ENCODE measurements at places on chromosomes 4 and X.

DNA sequence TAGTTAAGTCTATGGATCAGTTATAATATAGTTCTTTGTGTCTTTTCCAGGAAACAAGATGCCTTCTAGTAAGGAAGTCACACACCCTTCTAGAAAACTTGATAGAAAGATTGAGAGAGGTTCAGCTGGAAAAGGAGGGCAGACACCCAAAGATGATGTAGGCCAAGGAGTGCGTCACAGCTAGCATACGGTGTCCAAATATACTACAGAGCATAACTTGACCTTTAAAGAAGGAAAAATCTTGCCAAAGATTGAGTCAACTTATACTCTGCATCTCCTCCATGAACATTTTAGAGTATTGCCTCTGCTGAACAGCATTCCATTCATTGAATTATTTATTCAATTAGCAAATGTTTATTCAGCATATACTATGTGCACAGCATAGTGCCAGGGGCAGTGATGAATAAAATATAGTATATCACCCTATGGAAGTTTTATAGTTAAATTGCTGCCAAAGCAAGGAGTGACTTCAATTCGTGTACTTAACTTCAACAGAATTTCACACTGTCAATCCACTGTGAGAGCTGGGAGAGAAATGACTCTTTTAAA is 51.9 kb upstream of the SLC6A14 start:
- DNase-seq, result no peak

- DNase-seq, result no peak
Measured at GRCh38 chrX:133549295-133549933, 134.1 kb upstream of the GPC4 start.

- DNase-seq, result peak; percentile 59
Measured at GRCh38 chr4:84750260-84750959, 167.5 kb downstream of the CDS1 start.

GRCh38 chr4:86999136-86999643 is 64.4 kb downstream of the AFF1 start:
- no peak for DNase-seq

DNA sequence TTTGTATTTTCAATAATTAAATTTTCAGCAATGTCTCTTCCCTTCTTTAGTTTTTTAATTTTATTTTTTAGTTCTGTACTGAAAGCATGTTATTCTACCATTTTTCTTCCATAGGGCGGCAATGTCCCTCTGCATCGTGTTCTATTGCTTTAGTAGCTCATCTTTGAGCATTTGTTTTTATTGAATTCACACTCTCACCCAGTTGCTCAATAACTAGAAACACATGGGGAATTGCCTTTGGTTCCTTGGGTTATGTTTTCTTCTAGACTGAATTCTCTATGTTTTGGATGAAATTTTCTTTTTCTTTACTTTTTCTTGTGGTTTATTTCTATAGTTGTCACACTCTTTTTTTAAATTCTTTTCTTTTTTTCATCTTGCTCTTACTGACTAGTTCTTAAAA is 233.8 kb upstream of the LDB2 start:
- no peak for DNase-seq

- no peak for DNase-seq
Measured at GRCh38 chr4:141058591-141059512, 74.4 kb downstream of the RNF150 start.

- peak; percentile 82 for DNase-seq
Measured at GRCh38 chr4:153222707-153223426, 18.6 kb downstream of the TRIM2 start.

DNA sequence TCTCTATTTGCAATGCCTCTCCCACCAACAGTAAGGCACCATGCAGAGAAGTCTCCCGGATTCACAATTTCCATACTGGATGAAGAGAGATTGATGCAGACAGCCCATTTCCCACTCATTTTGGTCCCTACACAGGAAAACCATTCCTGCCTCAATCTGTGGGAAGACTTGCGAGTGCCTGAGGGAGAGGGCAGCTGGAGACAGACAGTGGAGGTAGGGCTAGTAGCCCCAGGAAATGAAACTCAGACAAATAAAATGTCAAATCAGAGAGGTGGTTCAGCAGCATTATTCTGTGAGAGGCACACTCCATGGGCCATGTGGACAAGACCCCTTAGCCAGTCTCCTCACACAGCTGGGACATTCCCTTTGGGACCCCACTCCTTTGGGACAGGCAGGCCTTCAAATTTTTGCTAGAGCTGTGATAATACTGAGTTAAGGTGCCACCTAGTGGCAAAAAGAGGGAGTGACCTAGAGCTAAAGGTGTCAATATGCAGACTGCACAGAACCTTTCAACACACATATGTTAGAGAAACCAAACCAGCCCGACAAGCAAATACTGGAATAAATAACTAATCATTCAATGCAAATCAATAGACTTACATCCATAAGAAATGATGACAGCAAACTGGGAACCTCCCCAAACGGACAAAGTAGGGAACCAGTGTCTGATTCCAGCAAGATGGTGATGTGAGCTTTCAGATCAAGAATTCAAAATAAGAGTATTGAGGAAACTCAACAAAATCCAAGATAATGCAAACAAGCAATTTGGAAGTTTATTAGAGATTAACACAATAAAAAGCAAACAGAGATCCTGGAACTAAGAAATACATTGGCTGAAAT is 1865.3 kb upstream of the AGA start:
- peak; percentile 48 for DNase-seq

DNA sequence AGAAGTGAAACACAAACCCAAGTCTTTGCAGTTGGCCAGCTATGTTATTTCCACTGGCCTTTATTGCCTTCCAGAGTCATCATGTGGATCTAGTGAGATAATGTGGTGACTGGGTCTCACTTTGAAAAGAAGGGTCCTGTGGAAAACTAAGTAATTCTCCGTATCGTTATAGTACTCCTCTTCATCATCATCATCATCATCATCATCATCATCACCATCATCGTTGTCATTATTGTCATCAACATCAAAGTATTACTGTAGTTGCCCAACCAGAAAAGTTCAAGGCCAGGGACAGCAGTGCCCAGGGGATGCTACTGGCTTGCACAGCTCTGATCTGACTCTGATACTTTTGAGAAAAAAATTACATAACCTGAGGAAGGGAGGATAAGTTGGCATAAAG is 295.6 kb upstream of the F9 start:
- no peak for DNase-seq

GRCh38 chr4:82691431-82691830 is 107.2 kb downstream of the SCD5 start:
- no peak for DNase-seq

DNA sequence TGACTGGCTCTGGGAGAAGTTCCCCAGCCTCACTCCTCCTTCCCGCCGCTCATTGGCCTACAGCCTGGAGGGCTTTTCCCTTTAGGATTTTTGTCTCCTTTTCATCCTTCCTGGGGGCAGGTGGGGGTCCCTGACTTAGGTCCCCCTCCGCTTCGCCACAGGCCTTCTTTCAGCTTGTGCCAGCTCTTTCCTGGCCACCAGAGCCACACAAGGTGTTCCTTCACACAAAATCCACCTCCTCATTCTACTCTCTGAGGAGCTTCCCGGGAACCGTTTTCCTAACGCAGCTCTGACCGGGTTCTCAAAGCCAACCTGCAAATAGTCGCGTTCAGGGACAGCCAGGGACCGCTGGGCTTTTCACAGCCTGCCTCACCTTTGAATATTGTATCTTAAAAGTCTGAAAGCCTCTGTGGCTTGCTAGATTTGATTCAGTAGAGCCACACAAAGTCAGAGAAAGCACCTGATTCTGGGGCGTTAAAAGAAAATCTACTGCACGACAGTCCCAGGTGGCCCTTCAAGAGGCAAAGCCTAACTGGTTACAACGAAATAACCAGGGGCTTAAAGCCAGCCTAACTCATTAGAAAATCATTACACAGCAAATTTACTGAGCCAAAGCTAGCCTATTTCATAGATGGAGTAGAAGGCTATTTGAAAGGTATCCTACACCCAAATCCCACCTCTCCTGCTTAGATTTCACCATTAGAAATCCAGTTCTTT is 731 bp upstream of the GPC3 start:
- DNase-seq, result no peak

- DNase-seq, result no peak
Measured at GRCh38 chr4:62199291-62199810, 999.2 kb downstream of the ADGRL3 start.

DNA sequence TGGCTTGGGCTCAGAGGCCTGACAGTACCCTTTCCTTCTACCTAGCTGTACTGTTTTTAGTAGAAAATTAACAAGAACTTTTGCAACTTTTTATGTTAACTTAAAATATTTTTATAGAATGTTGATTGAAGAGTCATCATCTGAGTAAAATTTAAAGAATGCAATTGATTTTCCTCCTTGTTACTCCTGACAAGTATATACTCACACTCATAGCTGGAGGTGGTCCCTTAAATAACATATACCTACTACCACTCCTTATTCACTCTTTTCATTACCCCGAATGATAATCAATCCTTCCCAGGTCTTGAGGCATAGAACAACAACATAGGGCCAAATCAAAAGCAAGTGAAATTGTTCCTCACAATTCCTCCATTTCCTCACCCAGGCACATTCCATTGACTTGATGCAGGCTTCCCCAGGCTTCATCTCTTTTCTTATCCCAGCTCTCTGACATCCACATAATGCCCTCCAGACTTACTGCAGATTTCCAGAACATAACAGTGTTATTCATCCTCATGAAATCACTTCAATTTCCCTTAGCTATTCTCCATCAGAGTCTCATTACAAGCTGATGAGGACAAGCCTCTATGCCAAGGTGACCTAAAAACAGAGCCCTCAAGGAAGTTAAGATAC is 73.2 kb upstream of the ANXA10 start:
- no peak for DNase-seq

DNA sequence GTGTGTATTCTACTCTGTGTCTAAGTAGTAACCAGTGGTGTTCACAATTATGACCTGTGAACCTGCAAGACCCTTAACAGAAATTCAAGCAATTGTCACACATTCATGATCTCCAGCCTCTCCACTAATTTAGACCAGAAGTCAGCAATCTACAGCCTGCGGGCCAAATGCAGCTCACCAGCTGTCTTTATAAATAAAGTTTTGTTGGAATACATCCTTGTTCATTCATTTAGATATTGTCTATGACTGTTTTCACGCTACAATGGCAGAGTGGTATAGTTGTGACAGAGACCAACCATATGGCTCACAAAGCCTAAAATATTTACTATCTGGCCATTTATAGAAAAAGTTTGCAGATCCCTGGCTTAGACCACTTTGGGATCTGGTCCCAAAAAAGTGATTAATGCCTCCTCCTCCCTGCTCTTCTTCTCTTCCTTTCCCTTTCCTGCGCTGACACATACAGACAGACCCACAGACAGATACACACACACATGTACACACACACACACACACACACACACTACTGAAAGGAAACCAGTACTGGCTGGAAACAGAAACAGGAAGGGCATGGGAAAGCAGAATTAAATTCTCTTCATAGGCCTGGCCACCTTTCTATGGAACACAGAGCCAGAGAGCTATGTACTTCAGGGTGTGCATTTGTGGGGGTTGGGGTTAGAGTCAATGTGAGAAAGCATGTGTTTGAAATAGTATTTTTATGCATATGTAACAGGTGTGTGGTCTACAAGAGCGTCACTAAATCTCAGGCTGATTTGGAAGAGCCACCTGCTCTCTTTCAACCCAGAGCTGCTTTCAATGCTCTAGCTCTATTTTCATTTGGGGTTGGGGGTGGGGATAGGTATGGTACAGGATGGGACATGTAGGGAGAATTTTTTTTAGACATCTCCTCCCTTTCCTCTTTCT is 49.7 kb upstream of the TMEM164 start:
- DNase-seq, result no peak

GRCh38 chr4:20829617-20830357 is 129.5 kb downstream of the PACRGL start:
- DNase-seq, result no peak

GRCh38 chr4:55996646-55997045 is 47.9 kb downstream of the CEP135 start:
- no peak for DNase-seq

- DNase-seq, result no peak
Measured at GRCh38 chr4:35793045-35793722, 451.1 kb downstream of the ARAP2 start.

- no peak for DNase-seq
Measured at GRCh38 chr4:118991686-118992085, 103.0 kb downstream of the SYNPO2 start.

- DNase-seq, result no peak
Measured at GRCh38 chrX:11757397-11757718, 679 bp upstream of the MSL3 start.

GRCh38 chrX:154748712-154749339 is 2.1 kb downstream of the GAB3 start:
- peak; percentile 58 for DNase-seq

DNA sequence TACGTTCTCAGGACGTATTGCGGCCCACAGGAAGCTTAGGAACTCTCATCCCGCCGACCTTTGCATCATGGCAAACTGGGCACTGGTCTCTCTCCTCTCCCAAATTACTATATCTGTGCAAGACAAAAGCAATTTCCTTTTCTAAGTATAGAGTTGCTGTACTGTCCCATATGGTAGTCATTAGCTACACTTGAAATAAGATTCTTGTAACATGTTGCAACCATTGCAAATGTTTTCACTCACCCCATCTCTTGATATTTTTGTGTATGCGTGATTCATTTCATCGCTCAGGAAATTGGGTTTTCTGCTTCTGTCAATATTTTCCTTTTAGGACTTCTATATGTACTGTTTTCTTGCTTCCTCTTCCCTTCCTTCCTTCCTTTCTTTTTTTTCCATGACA is 15.7 kb downstream of the ARMCX6 start:
- no peak for DNase-seq

GRCh38 chrX:17559728-17560379 is 177.4 kb upstream of the SCML1 start:
- DNase-seq, result no peak

- no peak for DNase-seq
Measured at GRCh38 chr4:110107866-110108265, 90.5 kb downstream of the ELOVL6 start.

DNA sequence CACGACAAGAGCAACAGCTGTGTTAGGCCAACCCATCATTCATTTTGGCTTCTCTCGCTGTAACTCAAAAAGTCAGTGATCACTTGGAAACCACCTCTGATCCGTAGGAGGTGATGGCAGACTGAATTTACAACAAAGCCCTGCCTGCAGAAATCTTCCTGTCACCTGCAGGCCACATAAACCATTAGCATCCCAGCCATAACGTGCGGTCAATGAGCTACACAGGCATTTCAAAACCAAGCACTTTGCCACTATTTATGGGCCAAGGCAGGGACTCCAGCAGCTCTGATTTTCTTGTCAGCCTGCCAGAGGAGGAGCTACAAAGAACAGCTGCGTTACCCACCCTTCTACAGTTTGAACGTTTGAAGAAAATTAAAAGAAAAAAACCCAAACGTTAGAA is 228.1 kb upstream of the PPARGC1A start:
- DNase-seq, result no peak

GRCh38 chr4:141356963-141357335 is 136.3 kb downstream of the ZNF330 start:
- DNase-seq, result no peak

GRCh38 chrX:136028383-136028984 is 43.2 kb downstream of the SLC9A6 start:
- peak; percentile 16 for DNase-seq

Measured in D341Med (cell line).